ENCODE measurements at places on chromosomes 3 and 15.

DNA sequence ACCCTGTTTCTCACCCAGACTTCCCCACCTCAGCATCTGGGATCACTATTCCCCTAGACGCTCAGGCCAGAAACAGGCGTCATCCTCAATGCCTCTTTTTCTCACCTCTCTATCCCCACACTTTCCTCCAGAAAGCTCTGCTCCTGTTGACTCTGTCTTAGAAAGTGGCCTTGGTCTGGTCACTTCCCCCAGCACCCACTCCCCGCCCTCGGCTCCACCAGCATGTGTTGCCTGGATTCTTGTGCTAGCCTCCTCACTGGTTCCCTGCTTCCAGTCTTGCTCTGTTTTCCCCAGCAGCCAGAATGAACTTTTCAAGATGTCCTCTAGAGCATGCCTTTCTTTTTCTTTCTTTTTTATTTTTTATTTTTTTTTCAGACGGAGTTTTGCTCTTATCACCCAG lies 39.7 kb upstream of the ESYT3 start:
- DNase-seq = no peak
- H3K27me3 ChIP-seq = no peaks in the 10 kb centered on the region
- no peak overlapping the region for H3K27ac ChIP-seq
- no peaks in the 10 kb centered on the region for H3K36me3 ChIP-seq

DNA sequence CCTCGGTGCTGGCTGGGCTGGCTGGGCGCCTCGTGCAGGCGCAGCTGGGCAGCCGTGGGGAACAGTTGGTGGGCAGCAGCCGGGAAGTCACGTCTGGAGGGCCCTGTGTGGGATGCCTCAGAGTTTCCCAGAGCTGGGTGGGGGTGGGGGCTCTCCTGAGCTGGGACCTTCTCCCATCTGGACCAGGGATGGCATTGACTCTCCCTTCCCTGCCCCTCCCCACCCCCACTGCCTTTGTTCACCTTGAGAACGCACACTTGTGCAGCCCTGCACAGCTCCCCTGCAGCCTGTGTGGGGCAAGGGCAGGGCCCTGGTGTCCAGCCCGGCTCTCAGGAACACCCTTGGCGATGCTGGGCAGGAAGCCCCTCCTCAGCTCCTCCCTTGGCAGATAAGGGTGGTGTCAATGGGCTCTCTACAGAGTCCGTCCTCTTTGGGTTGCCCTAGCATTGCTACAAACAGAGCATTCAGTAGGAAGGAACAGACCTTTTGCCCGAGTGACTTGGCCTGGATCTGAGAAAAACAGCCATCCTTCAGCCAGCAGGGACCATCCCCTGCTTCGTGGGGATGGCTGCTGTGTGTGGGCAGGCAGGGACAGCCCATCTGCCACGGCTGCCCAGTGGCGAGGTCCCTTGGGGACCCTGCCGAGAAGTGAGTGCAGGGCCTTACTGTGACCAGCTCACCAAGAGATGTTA lies 25.5 kb upstream of the KLF13 start:
- peaks cover 10% of the 10 kb centered on the region for H3K4me1 ChIP-seq
- no peaks in the 10 kb centered on the region for H3K36me3 ChIP-seq
- no peak overlapping the region for H3K4me3 ChIP-seq
- no peak overlapping the region for H3K27ac ChIP-seq

DNA sequence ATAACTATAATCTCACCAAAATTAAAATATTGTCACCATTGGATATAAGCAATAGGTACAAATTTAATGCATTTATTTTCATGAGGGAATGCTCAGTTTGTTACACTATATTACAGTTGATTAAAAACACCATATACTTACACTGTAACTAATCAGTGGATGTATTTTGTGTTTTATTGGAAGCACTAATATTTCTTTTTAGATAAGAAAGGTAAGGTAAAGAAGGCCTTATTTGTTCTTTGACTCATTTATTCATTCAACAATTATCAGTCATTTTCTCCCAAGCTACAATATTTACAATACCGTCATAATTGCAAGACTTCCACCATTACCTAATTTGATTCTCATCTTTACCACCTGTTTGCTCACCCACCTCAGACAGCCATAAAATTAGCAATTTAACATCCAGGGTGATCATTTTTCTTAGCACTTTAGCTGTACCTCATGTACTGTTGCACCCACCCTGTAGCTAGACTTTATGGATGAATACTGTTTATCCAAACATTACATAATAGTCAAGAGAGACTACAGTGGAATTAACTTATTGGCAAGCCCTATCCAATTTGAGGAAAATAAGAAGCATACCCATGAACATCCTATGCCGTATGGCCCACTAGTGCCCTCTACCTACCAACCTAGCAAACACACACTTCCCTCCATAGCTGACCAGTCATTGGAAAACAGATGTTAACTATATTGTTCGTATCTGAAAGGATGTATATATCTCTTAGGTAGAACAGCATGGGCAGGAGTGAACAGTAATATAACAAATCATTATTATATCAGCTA lies 229.6 kb downstream of the BBX start:
- no peak overlapping the region for H3K27ac ChIP-seq
- H3K36me3 ChIP-seq = peaks cover 29% of the 10 kb centered on the region
- H3K4me1 ChIP-seq = no peaks in the 10 kb centered on the region

DNA sequence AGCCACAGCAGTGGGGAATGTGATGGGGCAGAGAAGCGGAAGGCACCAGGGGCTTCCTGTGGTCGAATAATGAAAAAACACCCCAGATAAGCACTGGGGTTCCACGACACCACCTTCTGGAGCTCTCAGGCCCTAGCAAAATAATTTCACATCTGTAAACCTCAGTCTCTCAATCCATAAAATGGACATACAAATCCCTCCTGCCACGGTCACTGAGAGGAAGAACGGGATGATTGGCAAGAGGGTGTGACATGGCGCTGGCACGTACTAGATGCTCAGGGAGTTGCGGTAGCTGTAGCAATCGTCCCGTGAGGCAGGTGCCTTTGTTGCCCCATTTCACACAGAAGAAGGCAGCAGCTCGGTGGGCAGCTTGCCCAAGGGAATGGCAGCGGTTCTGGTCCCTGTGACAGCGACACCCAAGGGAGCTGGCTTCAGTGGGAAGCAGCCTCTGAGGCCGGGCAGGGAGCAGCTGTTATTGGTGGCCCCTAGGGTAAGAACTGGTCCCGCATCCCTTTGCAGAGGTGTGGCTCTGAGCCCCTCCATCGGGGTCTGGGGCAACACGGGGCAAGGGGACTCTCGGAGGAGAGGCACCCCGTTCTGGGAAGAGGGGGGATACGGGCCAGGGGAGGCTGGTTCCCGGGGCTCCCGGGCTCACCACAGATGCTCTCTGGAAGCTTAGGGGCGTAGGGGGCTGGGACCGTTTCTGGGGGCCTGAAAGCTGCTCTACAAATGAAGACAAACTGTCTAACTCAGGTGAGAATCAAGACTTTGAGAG lies 114.0 kb upstream of the ALDH1A3 start:
- H3K4me3 ChIP-seq = no peak overlapping the region
- H3K4me1 ChIP-seq = no peaks in the 10 kb centered on the region
- H3K27ac ChIP-seq = no peak overlapping the region
- no peaks in the 10 kb centered on the region for H3K36me3 ChIP-seq
- DNase-seq = no peak
- no peaks in the 10 kb centered on the region for H3K27me3 ChIP-seq

DNA sequence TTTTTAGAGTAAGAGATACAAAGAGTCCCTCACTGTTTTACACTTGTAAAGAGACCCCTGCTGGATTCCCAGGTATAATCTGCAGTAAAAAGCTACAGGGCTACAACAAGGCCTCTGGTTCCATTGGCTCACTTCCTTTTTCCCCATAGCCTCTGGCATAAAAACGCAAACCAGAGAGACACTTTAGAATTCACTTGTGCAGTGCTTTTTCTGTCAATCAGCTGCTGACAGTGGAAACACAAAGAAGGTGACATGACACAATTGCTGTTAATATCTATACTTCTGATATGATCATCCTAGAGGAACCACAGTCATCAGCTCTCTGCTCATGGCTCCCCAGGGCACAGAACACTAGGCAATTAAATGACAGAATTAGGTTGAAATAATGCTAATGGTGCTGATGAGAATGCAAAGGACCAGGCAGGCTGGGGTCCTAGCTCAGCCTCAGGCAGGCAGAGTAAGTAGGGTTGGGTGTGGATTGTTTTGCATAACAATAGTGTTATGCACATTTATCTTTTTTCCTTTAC lies 667.9 kb upstream of the CFAP20DC start:
- H3K27me3 ChIP-seq = no peaks in the 10 kb centered on the region
- H3K27ac ChIP-seq = no peak overlapping the region
- DNase-seq = no peak
- H3K36me3 ChIP-seq = no peaks in the 10 kb centered on the region
- H3K4me1 ChIP-seq = no peaks in the 10 kb centered on the region

DNA sequence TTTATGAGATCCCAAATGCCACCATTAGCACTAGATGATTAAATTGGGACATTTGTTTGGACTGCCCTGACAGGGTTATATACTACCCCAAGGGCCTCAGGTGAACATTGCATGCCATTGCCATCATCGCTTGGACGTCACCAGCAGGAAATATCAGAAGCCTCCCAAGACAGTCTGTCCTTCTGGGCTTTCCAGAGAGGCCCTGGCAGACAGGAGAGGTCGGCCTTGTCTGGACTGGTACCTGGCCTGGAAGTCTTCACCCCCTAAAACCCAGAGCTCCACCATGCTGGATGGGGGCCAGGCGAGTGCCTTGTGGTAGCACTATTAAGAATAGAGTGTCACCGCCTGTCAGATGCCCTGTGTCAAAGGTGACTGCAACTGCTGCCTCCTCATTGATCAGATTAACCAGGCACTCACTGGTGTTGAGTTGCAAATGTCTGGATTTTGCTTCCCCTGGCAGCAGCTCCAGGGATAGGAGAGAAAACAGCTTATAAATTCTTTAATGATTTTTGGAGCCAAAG lies 324.1 kb upstream of the RASGRP1 start:
- no peaks in the 10 kb centered on the region for H3K4me1 ChIP-seq
- H3K27ac ChIP-seq = no peak overlapping the region
- no peak overlapping the region for H3K4me3 ChIP-seq
- H3K27me3 ChIP-seq = peaks cover 3% of the 10 kb centered on the region
- no peaks in the 10 kb centered on the region for H3K36me3 ChIP-seq

- H3K27ac ChIP-seq = no peak overlapping the region
- no peak for DNase-seq
- H3K36me3 ChIP-seq = no peaks in the 10 kb centered on the region
- no peak overlapping the region for H3K4me3 ChIP-seq
- H3K4me1 ChIP-seq = no peaks in the 10 kb centered on the region
Measured at GRCh38 chr3:38567498-38567897, 71.4 kb downstream of the EXOG start.

DNA sequence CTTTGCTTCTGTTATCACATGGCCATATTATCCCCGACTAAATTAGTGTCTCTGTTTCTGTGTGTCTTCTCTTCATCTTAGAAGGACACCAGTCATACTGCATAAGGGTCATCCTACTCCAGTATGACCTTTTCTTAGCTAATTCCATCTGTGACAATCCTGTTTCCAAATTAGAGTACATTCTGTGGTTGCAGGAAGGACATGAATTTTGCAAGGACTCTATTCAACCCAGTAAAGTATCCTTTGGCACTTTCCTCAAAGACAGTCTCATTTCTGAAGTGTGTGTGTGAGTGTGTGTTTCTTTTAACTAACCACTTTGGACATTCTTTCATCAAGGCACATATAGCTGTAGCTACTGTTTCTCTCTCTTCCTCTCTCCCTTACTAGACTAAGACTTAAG lies 15.2 kb upstream of the MME start:
- no peaks in the 10 kb centered on the region for H3K27me3 ChIP-seq
- no peaks in the 10 kb centered on the region for H3K4me1 ChIP-seq
- no peak overlapping the region for H3K27ac ChIP-seq
- H3K36me3 ChIP-seq = no peaks in the 10 kb centered on the region
- H3K4me3 ChIP-seq = no peak overlapping the region
- DNase-seq = no peak

DNA sequence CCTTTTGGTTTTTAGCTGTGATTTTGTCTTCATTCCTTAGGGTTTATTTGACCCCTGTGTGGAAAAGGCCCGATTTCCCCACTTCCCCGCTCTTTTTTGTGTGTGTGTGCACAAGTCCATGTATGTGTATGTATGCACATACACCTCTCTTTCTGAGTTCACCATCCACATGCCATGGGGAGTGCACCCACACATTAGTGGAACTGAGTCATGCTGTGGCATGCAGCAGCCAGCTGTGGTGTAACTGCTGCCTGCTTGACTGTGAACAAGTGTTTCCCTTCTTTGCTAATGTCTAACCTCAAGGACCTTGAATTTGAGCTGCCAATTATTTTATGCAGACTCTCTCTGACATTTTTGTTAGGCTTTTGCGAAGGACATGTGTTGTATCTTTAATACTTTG lies 434.9 kb upstream of the TPM1 start:
- H3K27ac ChIP-seq = no peak overlapping the region
- H3K4me3 ChIP-seq = no peak overlapping the region
- no peaks in the 10 kb centered on the region for H3K4me1 ChIP-seq
- DNase-seq = no peak
- no peaks in the 10 kb centered on the region for H3K27me3 ChIP-seq

- H3K4me3 ChIP-seq = no peak overlapping the region
- no peaks in the 10 kb centered on the region for H3K36me3 ChIP-seq
- H3K4me1 ChIP-seq = no peaks in the 10 kb centered on the region
- H3K27me3 ChIP-seq = no peaks in the 10 kb centered on the region
- no peak for DNase-seq
Measured at GRCh38 chr3:99668044-99668443, 29.6 kb downstream of the COL8A1 start.

- peaks cover 36% of the 10 kb centered on the region for H3K36me3 ChIP-seq
- H3K4me1 ChIP-seq = peaks cover 10% of the 10 kb centered on the region
- DNase-seq = no peak
- H3K27ac ChIP-seq = no peak overlapping the region
- H3K4me3 ChIP-seq = no peak overlapping the region
- H3K27me3 ChIP-seq = no peaks in the 10 kb centered on the region
Measured at GRCh38 chr3:52682016-52682415, 3.7 kb downstream of the PBRM1 start.

DNA sequence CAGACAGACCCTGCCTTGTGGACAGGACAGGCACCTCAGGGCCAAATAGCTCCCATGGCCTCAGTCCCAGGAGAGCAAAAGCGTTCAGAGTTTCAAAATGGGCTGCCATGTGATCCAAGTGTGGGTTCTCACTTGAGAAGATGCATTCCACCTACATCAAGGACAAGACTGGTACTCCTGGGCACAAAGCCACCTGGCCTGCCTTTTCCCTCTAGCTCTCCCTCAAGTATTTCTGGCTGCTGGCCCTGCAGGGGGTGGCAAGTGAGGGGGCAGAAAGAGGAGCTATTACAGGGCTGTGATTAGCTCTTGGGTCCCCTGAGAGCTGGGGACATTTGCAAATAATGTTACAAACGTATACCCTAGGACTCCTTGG lies 6.5 kb upstream of the COL7A1 start:
- no peak overlapping the region for H3K4me3 ChIP-seq
- H3K36me3 ChIP-seq = peaks cover 71% of the 10 kb centered on the region
- H3K4me1 ChIP-seq = no peaks in the 10 kb centered on the region
- DNase-seq = no peak
- no peaks in the 10 kb centered on the region for H3K27me3 ChIP-seq
- no peak overlapping the region for H3K27ac ChIP-seq

DNA sequence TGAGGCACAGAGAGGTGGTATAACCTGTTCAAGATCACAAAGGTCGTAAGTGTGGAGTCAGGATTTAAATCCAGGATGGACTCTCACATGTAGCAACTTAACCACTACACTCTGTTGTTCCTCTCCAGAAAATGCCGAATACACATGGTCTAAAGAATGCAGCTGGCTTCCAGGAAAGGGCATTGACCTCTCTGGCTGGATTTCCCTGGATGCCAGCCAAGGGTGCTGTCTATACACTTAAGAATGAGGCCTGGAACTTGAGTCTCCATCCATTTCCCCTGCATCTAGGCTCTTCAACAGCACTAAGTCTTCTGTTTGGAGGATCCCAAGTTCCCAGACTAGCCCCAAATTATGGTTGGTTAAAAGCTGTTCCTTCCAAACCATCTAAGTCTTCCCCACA lies 60.5 kb downstream of the CERS3 start:
- H3K36me3 ChIP-seq = no peaks in the 10 kb centered on the region
- H3K4me3 ChIP-seq = no peak overlapping the region
- no peak for DNase-seq
- H3K4me1 ChIP-seq = no peaks in the 10 kb centered on the region
- no peak overlapping the region for H3K27ac ChIP-seq
- no peaks in the 10 kb centered on the region for H3K27me3 ChIP-seq

Measured in natural killer cell (primary cell).